Right ventricle myocardium superior (tissue), 1 donor: ENCODE measurements at places on chromosomes 1 and 21. TPM values are rescaled to one million over a fixed set of nuclear protein-coding genes. Genes with fewer than 3 reads are reported as not detected.

The NFIA gene
- 89.5 TPM for total RNA-seq

The BCL2L15 gene
- not detected for total RNA-seq

The RPAP2 gene
- total RNA-seq, result 20.4 TPM

The S100A9 gene
- 111 TPM for total RNA-seq

The SPRR2F gene
- not detected for total RNA-seq

The COL8A2 gene
- total RNA-seq, result 1.4 TPM

DNA sequence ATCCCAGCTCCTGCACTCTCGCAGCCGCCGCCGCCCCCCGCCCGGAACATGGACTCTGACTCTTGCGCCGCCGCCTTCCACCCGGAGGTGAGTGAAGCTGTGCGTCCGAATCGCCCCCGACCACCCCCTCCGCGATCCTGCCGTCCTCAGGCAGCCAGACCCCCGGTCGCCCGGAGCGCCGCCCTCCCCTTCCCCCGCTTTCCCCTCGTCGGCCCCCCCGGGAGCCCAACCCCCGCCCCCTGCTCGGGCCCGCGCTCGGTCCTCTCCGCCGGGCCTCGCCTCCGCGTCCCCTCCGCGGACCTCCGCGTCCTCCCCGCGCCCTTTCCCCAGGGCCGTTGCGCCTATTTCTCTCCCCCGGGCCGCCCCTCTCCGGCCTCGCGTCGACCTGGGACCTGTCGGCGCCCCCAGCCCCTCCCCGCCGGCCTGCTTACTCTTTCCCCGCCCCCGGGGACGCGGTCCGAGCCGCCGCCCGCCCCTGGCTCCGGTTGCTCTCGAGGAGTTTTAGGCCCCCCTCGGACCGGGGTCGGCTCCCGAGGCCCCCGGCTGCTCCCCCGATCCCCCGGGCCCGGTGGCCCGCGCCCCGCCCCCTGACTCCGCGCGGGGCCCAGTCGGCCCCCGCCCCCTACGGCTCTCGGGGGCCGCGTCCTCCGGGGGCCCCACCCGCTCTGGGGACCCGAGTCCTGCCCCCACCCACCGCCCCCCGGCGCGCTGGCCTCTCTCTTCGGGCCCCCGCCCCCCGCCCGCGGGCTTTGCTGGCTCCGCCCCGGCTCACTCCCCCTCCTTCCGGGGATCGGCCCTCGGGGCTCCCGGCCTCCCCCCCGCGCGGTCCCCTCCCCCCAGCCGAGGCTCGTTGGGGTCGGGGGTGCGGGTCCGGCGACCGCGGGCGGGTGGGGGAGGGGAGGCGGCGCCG is 743 bp downstream of the PHF13 start:
- peak; percentile 71 for DNase-seq

DNA sequence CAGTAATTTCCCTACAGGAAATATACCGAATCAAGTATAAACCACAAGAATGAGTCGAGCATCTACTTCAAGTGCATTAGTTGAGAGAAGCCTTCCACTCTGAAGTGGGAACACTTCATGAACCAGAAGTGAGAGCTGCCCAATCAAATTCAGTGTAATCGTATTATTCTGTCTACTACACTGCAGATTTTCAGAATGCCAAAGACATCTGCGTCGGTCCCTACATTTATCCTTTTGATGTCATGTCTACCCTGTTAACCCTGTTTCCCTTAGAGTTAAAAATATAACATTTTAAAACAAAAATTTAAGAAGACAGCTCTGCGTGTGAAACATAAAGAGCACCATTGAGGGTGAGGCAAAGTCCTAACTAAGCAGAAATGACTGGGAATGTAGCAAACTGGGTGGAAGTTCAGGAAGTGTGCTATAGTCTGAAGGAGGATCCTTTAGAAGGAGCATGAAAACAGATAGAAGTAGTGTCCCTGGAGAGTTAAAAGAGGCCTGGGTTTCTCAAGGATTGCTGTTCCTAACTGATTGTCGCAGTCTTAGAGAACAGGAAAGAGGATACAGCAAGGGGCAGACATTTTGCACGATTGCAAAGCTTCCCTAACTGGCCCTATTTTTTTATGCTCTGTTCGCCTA is 291.2 kb downstream of the PTPRC start:
- no peak for DNase-seq

- DNase-seq, result no peak
These were observed 69.8 kb downstream of the LRIG2 start for GRCh38 chr1:113142791-113143190.

GRCh38 chr21:17598437-17598836 is 14.3 kb downstream of the BTG3 start:
- DNase-seq, result no peak

DNA sequence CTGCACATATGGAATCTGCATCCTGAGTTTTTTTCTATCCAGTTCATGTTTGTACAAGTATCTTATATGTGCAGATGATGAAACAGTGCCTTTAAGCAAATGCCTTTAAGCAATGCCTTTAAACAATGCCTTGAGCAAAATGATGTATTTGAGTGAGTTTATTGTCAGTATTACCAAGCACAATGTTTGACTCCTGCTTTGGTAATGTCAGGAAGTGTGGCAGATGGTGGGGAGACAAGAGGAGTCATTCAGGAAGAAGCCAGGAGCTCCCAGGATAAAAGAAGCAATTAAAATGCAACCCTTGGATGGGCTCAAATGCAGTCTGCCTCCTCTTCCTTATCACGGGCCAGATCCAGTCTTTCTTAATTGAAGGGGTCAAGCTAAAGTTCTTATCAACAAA is 108.7 kb upstream of the KCNJ15 start:
- no peak for DNase-seq

DNA sequence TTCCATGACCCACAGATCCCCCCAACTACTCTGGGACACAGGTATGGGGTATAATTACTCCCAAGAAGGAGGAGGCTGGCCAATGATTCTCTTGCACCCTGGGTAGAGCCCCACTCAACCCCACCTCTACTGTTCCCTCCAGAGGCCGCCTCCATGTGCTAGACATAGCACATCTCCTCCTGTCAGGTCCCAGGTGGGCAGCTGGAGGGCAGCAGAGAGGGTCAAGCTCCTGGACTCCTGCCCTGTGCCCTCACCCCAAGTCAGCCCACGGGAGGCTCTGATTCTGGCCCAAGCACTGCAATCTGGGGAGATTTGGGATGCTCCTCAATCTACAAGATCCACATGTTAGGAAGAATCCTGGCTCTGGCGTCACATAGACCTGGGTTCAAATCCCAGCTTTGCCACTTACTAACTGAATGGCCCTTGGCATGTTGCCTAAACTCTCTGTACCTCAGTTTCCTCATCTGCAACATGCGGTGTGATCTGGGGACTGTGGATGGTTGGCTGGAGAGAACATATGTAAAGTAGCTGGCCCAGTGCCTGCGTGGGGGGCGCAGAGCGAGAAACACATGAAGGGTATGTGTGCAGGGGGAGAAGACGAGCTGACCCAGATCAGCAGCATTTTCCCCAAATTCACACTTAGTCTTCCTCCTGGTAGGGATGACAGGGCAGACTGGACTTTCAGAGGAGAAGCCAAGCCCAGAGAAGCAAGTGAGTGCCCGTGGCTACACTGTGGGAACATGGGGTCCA is 23.2 kb downstream of the TNNT2 start:
- DNase-seq, result no peak

DNA sequence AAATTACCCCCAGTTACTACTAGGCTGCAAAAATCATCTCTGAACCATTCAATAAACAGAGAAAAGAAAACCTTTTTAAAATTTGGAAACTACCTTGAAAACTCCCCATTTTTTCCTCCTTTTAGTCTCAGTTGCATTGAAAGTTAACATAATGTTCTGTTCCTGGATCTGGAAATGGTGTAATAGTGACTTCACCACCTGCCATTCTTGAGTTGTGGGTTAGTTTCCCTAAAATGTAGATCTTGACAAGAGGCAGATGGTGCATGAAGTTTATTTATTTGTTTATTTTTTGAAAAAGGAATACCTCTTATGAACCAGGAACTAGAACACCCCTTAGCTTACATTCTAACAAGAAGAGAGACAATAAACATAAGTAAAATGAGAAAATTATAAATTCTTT is 72.8 kb downstream of the ATF6 start:
- no peak for DNase-seq

DNA sequence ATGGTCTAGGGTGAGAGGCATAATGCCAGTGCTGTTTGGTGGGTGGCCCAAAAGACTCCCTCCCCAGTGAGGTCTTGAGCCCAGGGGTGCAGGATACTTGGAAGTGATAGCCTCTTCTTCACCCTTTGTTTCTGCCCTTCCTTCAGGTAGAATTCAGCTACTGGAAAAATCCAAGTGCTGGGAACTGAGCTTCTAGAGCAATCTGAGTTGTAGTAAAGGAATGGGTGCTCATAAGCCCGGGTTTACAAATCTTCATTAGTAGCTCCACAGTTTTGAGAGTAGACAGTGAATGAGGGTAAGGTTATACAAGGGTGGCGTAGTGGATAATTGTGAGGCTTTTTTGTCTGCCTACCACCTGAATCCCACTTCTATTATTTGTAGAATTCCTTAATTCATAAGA is 29.2 kb upstream of the CD84 start:
- DNase-seq, result no peak
